ENCODE measurements at places on chromosomes 1 and 21.

- DNase-seq, result no peak
Measured at GRCh38 chr1:35288761-35289160, 20.3 kb downstream of the ZMYM4 start.

GRCh38 chr21:42959728-42960127 lies 14.6 kb upstream of the PKNOX1 start:
- no peak for DNase-seq

DNA sequence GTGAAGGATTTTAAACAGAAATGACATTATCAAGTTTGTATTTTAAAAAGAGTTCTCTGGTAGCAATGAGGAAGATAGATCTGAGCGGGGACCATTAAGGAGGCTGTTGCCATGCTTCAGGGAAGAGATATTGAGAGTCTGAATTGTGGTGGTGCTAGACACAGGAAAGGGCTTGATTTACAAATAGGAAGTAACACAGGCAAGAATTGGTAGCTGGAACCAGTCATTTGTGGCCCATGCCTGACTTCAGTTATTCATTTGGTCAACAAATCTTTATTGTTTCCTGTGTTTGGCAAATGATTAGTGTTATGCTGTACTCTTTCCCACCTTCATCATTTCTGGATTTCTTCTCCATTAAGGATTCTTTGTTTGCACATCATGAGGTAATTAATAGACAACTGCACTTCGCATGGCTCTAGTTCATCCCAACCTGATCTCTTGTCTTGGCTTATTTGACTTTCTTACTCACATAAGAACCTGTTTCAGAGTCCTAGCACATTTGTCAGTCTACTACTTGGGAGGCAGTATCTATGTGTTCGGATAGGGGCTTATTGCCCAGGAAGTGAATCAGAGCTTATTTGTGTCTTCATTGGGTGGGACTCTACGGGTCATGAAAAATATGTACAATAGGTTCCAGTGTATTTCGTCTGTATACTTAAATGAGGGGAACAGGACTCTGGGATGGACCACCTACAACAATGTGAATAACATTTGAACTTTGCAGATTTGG lies 32.3 kb downstream of the EEIG2 start:
- DNase-seq, result no peak

- DNase-seq, result no peak
Measured at GRCh38 chr1:98893371-98893770, 111.3 kb downstream of the PLPPR5 start.

GRCh38 chr1:242187171-242187570 lies 188.3 kb upstream of the MAP1LC3C start:
- DNase-seq, result no peak

DNA sequence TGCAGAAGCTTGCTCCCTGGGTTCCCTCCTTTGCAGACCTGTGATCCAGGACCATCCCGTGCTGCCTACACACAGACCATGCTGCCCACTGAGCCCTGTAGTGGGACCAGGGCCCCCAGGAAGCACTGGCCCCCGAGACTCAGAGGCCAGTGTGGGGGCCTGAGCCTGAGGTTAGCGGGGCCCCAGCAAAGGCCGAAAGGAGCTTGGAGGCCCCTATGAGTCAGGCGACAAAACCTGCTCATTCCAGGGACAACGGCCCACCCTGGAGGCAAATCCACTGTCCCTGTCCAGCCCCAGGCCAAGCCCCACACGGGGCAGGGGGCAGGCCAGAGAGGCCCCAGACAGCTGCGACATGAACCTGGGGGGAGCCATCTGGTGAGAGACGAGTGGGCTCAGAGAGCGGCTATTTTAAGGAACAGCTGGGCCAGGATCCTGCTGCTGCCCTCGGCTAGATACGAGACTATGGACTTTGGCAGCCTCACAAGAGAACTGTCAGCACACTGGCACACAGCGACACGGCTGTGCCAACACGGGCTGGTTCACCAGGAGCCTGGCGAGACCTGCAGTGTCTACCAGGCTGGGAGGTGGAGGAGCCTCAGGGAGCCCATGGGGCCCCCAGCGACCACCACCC lies 74.7 kb downstream of the ARHGEF16 start:
- DNase-seq, result no peak

DNA sequence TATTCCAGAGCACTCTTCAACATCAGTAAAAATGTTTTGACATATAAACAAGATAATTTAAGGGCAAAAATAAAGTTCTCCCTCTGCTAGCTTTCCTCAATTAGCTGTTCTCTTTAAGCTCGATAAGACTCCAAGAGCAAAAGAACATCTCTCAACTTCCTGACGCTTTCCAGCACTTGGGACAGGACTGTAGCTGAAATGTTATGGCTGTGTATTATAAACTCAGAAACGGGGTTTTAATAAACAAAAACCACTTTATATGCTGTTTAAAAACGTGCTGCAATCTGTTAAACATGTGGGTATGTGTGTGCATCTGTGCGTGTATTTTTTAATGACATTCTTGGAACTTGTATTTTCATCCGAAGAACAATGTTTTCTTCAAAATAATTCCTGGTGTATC lies 71.5 kb upstream of the RGS2 start:
- DNase-seq, result no peak

DNA sequence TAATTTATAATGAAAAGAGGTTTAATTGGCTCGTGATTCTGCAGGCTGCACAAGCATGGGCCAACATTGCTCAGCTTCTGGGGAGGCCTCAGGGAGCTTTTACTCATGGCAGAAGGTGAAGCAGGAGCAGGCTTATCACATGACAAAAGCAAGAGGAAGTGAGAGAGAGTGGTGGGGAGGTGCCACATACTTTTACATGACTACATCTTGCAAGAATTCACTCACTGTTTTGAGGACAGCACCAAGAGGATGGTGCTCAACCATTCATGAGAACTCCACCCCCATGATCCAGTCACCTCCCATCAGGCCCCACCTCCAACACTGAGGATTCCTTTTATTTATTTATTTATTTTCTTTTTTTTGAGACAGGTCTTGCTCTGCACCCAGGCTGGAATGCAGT lies 5.5 kb upstream of the PLEKHM2 start:
- no peak for DNase-seq

GRCh38 chr1:216604771-216605170 lies 118.5 kb downstream of the ESRRG start:
- DNase-seq, result no peak
